AML-193 (cell line): ENCODE measurements at places on chromosomes 1 and 21.

DNA sequence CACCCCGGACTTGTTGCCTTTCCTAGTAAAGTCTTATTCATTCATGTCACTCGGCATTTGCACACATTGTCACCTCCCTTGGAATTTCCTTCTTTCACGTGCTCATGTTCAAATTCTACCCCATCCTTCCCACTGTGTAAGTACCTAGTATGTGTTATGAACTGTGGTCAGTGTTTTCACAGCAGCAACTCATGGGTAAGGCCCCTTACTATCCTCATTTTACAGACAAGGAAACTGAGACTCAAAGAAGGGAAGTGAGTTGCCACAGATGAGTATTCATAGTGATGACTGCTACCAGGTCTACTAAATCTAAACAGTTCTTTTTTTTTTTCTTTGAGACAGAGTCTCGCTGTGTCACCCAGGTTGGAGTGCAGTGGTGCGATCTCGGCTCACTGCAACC lies 10.5 kb downstream of the CITED4 start:
- DNase-seq, result no peak

DNA sequence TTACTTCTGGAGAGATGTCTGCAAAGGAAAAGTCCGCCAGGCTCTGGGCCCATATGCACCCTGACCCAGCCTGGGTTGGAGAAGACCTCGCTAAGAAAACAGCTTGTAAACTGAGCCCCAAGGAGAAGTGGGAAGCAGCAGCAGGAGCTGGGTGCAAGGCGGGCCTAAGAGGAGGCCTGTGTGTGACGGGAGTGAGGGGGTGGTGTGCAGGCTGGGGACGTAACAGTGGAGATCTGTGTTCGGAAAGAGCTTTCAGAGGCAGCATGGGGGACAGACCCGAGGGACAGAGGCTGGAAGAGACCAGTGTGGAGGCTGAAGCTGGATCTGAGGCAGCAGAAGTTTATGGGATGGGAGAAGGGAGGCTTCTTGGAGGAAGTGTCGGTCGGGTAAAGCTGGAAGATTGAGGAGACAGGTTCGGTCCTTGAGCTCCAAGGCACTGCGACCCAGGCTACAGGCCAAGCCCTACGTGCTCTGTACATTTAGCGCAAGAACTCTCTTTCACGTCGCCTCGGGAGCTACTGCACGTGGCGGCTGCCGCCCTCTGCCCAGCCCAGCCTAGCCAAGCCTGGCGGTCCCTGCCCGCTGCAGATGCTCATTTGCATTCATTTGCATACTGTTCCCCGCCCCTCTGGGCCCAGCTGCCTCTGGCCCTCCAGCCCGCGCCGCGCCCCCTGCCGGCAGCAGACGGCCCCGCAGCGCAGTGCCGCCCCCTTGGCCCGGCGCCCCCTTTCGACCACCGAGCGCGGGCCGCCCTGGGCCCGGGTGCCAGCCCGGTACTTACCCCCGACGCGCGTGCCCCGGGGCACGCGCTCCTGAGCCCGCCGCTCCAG lies 6.3 kb downstream of the HPCA start:
- DNase-seq, result no peak

DNA sequence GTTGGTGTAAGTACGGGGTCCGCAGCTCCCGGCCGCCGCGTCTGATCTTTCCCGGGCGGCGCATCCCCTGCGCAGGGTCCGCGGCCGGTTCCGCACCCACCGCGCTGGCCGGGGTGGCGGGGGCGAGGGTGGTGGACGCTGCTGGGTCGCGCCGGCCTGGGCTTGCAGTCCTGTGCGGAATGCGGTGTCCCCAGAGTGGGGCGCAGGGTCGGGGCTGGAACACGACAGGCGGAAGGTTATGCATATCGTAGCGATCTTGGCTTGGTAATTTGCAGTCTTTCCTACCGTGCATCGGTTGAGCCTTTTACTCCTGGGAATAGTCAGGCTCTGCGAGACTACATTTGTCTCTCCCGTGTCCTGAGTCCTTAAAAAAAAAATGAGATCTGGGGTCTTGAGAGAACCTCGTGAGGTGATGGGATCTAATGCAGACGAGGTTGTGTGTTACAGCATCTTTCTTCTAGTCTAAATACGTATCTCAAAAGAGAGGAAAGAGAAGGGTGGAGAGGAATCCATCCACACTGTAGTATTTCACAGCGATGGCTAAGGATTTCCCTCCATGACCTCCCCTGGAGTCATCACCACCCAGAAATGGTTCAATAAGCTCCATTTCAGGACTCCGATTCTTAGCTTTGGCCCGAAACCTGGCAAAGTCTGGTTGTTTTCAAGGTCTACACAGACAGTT lies 572 bp downstream of the ATP1B1 start:
- peak; percentile 13 for DNase-seq

- no peak for DNase-seq
Observed at GRCh38 chr1:818618-819291, 105.0 kb upstream of the SAMD11 start.

DNA sequence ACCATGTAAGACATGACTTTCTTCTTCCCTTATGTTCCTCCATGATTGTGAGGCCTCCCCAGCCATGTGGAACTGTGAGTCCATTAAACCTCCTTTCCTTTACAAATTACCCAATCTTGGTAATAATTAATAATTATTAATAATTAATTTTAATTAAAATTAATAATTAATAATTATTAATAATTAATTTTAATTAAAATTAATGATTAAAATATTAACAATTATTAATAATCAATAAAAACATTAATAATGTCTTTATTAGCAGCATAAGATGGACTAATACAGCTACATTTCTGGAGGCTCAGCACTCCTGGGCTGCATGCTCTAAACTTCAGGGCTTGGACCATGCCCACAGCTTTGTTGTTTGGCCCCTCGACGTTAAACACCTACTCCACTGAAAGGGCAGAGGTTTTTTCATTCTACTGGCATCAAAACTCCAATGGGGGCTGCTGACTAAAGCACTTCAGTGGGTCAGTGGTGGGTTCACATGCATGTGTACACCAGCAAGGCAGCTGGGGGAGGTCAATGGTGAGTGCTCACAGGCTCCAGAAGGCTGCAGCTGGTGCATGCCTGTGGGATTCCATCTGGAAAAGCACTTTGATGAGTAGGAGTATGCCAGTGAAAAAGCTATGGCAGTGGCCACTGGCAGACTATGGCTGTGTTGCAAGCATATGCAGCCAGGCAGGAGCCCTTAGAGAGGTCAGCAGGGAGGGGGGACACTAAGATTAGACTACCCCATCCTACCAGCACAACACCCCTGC lies 561.3 kb downstream of the NCAM2 start:
- no peak for DNase-seq

DNA sequence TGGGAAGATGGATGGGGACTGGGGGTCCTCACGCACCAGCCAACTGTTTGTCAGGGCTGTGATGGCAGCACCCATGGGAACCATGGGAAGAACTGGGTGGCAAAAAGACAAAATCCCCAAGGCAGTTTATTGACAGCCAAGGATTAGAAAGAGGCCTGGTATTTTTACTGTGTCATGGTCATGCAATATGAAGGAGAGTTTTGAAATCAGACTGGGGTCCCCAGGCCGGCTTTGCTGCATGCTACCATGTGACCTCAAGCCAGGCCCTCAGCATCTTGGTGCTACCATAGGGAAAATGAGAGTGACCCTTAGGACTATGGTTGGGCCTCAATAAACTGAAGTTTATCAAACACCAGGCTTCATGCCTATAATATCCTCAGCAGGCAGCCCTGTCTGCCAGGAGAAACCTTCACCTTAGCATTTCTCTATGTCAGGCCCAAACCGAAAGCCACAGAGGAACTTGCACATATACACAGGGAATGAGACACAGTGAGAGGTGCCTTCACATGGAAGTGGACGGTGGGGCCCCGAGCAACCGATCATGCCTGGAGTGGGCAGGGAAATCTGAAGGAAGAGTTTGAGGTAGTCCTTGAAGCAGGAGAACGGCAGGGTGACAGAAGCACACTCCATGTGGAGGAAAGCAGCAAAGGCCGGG lies 203.2 kb downstream of the HIVEP3 start:
- no peak for DNase-seq
